Stimulated activated CD8-positive, alpha-beta memory T cell treated with anti-CD3 and anti-CD28 coated beads, Interleukin-4, amount 100 ng/mL, for 1 hour (primary cell): ENCODE measurements at places on chromosomes 1 and 21.

DNA sequence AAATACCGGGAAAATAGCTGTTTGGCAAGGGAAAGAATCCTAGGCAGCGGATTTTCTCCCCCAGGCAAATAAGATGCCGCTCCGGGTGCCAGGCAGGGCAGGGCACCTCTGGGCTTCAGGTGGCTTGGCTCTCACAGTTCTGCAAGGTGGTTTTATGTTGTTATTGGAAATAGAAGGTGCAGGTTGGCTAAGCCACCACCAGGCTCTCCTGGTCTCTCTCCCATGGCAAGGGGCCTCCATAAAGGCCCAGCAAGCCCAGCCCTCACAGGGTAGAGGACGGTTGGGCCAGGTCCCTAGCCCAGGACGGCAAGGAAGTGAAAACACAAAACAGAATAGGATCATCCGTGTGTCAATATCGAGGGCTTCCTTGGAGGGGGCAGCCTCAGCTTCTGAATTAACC, 37.6 kb upstream of the GPR153 start:
- DNase-seq, result no peak

GRCh38 chr1:90952906-90953305, 68.9 kb downstream of the ZNF644 start:
- DNase-seq, result no peak

DNA sequence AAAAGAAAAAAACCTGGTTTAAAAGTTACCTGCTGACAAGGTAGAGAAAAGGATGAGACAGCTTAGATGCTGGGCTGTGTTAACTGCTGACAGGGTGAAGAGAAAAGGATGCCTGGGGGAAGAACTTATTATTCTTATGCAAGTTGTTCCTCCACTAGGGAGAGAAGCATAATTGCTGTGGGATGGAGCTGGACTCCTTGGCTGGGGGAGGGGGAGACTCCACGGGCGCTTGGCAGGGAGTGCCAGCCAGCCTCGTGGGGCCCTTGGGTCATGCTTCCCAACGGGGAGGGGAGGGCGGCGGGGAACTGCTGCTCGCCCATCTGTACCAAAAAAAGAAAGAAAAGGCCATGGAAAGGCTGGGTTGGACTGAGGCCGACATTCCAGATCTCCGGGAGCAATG, 47.2 kb downstream of the SYCP1 start:
- DNase-seq, result no peak

GRCh38 chr1:67792103-67792502, 41.2 kb downstream of the GNG12 start:
- no peak for DNase-seq

GRCh38 chr1:216785737-216786136, 62.5 kb upstream of the ESRRG start:
- no peak for DNase-seq

DNA sequence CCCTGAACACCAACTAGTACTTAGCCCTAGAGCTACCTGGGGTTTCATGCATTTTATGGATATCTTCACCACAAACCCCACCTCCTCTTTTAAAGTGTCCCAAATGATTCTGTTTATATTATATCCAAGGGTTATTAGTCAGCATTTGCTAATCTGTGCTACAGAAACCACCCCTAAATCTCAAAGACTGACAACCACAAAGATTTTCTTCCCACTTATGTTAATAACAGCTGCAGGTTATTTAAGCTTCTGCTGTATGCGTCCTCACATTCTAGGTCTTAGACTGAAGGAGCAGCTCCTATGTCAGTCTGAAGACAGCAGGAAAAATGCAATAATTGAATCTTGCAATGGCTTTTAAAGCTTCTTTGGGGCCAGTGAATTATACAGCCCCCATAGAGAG, 11.2 kb upstream of the PHC2 start:
- DNase-seq, result no peak

- no peak for DNase-seq
Measured at GRCh38 chr1:109241344-109241743, 8.0 kb upstream of the CELSR2 start.

- no peak for DNase-seq
Measured at GRCh38 chr1:94236630-94237290, 624 bp downstream of the ARHGAP29 start.

DNA sequence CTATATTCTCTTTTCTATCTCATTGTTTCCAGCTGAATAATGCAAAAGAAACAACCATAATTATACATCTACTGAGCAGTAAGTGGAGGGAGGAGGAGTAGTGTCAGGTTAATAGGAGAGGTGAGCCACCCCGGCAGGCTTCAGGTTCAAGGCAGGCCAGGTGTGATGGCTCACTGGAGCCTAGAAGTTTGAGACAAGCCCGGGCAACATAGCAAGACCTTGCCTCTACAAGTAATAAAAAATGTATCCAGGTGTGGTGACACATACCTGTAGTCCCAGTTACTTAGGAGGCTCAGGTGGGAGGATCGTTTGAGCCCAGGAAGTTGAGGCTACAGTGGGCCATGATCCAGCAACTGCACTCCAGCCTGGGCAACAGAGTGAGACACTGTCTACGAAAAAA, 1.9 kb upstream of the DIP2A start:
- no peak for DNase-seq

- peak; percentile 31 for DNase-seq
Measured at GRCh38 chr21:42818328-42818749, 61.0 kb downstream of the WDR4 start.

GRCh38 chr1:3233551-3233950, 164.5 kb downstream of the PRDM16 start:
- no peak for DNase-seq

GRCh38 chr1:51345300-51345687, 14.9 kb upstream of the TTC39A start:
- DNase-seq, result no peak

- DNase-seq, result no peak
Measured at GRCh38 chr21:29638138-29638537, 301.7 kb downstream of the GRIK1 start.

GRCh38 chr21:43190544-43190943, 21.7 kb downstream of the CRYAA start:
- DNase-seq, result no peak

DNA sequence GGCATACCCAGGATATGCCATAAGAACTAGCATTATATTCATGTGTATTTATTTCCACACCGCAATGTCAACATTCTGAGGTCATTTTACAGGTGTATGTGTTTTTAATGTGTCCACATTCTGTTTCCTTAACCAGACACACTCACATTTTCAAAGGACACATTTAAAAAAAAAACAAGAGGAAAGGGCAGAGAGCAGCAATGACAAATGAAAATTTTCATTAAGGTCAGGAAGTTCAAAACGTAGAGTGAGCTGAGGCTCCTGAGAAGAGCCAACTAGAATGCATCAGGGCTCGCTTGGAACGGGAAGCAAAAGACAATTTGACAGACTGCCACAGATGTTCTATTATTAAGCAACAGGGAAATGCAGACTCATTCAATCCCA, 4.8 kb upstream of the GNPAT start:
- no peak for DNase-seq

DNA sequence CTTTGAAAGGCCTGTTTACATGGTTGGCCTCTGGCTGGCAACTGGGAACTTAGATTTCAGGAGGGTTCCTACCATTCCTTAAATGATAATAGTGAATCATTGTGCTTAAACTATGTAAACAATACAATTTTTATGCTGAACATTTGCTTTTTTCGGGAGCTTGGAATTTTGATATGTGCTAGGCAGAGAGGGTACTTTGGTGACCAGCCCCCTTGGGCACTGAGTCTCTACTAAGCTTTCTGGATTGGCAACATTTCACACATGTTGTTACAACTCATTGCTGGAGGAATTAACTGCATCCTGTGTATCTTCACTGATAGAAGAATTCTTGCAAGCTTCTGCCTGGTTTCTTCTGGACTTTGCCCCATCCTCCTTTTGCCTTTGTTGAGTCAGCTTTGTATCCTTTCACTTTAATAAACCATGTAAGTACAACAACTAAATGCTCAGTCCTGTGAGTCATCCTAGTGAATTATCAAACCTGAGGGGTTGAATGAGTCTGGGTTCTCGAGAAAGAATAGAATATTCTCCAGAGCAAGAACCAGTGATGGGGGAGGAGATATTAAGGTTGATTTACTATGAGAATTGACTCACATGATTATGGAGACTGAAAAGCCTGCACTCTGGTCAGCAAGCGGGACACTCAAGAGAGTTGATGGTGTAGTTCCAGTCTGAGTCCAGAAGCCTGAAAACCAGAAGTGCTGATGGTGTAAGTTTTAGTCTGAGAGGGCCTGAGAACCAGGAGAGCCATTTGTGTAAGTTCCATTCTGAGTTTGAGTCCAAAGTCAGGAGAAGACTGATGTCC, 3.1 kb upstream of the SLC16A4 start:
- DNase-seq, result no peak

GRCh38 chr21:35015435-35016024, 33.6 kb downstream of the RUNX1 start:
- no peak for DNase-seq
